T-helper 2 cell (primary cell): ENCODE measurements at places on chromosomes 5 and 9.

DNA sequence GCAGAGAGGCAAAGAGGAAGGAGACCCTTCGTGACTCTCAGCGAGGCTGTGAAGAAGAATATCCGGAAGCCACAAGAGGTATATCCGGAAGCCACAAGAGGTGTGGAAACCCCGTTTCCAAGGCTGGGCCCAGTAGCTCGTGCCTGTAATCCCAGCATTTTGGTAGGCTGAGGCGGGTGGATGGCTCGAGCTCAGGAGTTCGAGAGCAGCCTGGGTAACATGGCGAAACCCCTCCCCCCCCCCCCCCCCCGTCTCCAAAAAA lies 612 bp upstream of the BBLN start:
- peak; percentile 64 for DNase-seq

DNA sequence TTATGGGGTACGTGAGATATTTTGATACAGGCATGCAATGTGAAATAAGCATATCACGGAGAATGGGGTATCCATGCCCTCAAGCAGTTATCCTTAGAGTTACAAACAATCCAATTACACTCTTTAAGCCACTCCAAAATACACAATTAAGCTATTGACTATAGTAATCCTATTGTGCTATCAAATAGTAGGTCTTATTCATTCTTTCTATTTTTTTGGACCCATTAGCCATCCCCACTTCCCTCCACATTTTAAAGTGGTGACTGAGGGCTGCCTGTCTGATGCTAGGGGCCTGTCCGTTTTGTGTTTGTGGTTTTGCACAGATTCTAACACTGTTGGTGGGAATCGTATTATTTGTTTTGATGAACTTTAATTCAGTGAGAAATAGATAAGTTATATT lies 129.7 kb upstream of the DHFR start:
- no peak for DNase-seq

- no peak for DNase-seq
Observed at GRCh38 chr9:137816531-137817235, 60.9 kb upstream of the CACNA1B start.

DNA sequence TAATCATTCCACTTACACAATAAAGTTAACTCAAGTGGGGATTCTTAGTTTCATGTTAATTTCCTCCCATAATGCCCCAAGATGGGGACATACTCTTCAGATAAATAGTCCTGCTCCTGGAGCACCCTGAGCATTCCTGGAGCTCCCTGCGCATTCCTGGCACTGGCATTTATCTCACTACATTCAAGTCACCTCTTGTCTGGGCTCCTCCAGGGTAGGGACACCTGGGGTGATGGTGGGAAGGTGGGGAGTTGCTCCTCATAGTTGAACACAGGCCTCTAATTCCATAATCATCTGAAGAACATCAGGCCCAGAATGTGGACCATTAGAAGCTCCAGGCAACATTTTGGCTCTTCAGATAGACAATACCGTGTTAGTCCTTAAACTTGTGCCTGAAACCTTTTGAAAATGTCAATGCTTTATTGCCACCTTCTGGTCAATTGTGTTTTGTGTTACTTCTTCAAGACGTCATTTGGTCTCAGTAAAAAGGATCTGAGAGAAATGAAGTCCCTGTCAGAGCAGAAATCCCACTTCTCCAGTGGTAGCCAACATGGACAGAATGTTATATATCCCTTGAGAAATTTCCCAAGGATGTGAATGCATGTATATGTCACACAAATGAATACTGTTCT lies 14.2 kb upstream of the AGGF1 start:
- DNase-seq = no peak

- DNase-seq = no peak
Observed at GRCh38 chr5:13108265-13108664, 836.2 kb downstream of the DNAH5 start.

DNA sequence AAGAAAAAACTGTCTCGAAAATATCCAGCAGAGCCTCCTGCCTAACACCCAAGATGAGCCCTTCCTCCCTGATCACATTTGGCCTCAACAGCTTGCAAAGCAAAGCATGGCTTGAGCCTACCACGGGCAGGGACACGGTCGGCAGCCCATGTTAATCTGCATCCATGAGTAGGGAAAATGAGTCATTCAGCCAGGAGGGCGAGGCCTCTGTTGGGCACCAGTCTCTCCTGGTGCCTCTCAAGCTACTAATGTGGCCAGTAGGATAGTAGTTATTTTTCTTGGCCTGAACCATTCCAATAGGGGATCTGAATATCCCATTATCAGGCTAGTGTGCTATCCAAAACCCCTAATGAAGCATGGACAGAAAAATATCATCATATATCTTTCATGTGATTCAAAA lies 43.0 kb upstream of the SHB start:
- no peak for DNase-seq

DNA sequence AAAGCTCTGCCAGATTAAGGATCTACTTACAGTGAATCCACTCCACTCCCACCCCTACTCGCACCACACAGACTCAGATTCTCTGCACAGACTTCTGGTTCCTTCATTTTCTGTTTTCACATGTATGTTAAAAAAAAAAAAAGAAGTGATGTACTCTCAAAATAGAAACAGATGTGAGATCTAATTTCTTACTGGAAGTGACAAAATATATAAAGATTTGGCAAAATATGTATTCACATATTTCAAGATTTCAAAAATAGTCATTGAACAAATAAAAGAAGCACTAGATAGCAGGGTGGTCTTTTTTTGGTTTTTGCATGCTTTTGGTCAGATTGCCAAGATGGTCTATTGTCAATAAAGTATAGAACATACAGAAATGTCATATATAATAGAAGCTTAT lies 379.2 kb downstream of the TMEM167A start:
- no peak for DNase-seq

DNA sequence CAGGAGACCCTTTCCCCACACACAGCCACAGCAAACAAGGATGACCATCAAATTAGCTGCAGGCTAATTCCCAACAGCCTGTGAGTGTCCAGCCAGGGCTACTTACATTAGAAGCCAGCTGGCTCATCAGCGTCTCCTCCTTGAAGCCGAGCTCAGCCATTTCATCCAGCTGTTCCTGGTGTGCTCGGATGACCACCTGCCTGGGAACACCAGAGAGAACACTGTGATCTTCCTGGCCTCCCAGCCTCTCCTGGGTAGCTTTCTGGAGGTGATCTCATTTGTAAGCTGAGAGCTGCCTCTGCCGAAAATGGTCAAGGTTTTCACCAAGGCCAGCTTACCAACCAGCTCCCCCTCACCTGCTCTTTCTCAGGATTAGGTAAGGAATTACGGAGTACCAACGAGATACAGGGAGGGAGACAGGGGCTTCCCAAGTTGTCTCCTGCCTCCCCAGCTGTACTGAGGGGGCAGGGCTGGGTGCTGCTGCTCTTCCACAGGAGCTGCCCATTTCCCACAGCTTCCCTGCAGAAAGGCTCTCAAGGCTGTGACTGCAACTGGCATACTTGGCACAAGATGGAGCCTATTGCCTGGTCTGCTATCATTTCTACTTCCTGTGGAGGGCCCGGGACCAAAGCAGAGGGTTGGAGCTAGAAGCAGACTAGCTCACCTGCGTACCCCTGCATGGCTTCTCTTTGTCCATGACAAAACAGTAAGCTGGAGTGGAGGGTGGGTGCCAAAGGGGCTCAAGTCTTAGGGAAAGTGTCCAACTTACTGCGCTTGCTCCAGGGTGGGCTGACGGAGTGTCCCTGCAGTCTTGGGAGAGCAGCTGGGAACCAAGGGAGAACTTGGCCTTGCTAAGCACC lies 73.9 kb downstream of the KIF24 start:
- no peak for DNase-seq

DNA sequence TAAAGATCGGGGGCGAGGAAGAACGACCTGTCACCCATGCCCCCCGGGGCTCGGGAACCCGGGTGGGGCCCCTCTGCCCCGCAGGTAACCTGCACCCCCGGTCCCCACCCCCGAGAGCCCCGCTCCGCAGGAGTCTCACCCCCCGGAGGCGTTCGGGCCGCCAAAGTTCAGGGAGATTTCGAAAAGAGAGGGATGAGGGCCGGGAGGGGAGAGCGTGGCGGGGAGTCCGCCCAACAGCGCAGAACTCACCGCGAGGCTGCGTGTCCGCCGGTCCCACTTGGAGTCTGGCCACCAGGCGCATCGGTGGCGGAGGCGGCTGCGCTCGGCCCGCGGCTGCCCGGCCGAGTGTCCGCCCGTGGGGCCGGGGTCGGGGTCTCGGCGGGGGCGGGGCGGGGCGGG lies at the start of gene PHF19:
Gene PHF19 (minus strand): TSS at position 347 of the 399 bp plus-strand sequence. CDS start 2,447 bp downstream, outside the sequence.
- no peak for DNase-seq

- DNase-seq = no peak
Observed at GRCh38 chr5:54173251-54173650, 137.1 kb downstream of the ARL15 start.

DNA sequence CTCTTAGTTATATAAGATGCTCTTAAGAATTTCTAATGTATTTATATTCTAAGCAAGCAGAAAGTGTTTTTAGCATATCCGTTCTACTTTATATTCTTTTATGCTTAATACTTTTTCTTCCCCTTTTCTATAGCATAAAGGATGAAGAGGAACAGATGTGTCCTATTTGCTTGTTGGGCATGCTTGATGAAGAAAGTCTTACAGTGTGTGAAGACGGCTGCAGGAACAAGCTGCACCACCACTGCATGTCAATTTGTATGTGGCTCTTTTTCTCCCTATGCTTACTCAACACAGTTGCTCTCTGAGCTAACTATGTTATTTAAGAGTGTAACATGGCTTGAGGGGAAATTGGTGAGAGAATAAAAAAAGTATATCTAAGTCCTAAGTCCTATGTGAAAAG lies 37.6 kb upstream of the SETD9 start:
- no peak for DNase-seq

DNA sequence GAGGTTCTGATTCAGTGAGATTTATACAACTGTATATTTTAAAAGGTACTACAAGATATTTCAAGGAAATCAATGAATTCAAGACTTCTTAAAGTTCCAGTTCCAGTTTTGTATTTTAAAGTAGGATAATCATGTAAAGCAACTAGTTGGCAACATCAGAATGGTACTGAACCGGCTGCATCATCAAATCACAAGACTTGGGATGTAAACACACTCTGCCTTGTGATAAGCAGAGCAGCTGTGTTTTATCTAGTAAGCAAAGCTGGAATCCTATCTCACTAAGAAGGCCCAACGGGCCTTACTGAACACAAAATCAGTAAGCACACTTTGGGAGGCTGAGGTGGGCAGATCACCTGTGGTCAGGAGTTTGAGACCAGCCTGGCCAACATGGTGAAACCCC lies 327.2 kb upstream of the NREP start:
- DNase-seq = no peak
